Stimulated activated CD4-positive, alpha-beta T cell treated with anti-CD3 and anti-CD28 coated beads, Interleukin-2, amount 100 ng/mL, for 4 hours (primary cell): ENCODE measurements at places on chromosomes 1 and 21.

DNA sequence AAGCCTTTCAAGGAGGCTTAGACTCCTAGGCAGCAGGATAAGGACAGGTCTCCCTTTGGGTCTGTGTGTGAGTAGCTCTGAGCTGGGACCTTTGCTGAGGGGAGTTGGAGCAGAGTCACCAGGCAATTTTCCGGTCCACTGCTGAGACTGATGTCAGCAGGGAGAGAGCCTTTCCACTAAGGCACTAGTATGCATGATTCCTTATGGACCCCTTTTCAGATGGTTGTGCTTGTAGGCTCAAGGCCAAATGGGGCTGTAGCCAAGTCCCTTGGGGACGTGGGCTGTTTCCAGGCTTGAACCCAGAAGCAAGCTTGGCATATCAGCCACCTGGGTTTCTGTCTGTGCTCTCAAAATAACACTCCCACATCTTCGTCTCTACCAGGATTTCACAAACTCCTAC lies 73.0 kb downstream of the CCDC18 start:
- no peak for DNase-seq

DNA sequence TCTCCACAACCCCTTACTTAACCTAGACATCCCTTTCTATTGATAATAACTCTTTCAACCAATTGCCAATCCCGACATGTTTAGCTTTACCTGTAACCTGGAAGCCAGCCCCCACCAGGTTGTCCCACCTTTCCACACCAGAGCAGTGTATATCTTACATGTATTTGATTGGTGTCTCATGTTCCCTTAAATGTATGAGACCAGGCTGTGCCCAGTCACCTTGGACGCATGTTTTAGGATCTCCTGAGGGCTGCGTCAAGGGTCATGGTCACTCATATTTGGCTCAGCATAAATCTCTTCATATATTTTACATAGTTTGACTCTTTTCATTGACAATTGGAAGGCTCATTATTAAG lies 5.3 kb upstream of the SLC19A1 start:
- no peak for DNase-seq

DNA sequence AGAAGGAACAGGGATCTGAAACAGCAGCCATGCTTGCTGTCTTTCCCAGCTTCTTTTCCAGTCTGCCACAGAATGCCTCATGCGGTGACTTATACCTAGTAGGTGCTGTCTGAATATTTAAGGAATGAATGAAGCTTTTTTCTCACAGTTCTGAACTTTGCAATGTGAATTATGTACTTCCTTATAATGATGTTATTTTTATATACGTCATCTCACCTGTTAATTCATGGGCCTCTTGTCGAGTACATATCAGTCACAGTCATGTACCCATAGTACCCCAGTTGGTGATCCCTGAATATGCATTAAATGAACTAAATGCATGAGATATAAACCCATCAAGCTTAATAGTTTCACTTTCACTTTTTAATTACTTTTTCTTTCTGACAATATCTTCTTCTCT lies 132.7 kb downstream of the NTNG1 start:
- no peak for DNase-seq

DNA sequence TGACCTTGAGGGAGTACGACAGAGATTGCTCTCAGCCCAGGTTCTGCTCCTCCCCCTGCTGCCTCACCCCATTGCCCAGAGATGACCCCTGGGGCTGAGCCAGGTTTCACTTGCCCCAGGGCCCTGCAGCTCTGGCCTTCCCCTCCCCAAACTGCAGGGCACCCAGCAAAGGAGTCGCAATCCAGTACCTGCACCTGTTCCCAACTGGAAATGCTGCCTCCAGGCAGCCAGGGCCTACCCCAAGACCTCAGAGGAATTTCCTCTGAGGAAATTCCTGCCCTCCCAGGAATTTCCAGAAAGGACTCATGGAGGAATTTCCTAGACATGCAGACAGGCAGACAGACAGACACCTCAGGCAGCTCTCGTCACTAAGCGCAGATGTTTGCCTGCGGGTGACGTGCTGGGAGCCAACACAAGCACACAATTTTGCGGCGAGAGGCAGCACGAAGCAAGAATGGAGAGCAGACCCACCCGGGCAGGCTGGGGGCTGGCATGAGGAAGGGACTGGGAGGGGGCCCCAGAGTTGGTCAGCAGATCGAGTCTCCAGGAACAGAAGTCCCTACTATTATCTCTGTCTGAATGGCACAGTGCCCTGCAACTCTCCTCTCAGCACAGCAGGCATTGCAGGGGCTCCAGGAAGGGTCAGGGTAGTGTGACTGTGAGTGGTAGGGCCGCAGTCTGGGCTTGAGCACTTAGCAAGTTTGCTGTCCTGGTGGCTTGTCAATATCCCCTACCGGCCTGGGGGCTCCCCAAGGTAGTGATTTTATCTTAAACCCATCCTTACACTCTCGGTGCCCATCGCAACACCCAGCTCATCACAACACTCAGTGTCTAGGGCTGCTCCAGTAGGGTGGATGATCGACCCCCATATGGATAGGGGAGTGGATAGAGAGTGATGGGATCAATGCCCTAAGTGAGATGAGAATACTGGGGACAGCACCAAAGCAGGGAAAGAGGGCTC lies 2.9 kb upstream of the EFNA1 start:
- no peak for DNase-seq

DNA sequence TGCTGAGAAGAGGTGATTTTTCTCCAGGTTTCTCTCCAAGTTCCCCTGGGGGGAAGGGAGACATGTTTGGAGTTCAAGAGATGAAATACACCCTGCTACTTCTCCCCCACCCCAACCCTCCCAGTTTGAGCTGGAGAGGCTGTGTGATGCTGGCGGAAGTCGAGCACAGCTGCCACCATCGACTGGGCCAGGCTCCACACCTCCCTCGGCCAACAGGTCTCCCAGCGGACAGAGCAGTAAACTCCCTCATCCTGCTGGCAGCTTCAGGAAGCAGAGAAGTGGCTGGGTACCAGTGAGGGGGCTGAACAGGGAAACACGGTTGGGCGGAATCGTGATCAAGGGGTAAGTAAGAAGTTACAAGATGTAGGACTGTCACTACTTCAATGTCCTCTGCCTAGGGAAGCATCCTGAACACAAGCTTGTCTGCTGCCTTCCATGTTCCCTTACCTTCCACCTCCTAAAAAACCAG lies 6.6 kb upstream of the NHLH1 start:
- no peak for DNase-seq

DNA sequence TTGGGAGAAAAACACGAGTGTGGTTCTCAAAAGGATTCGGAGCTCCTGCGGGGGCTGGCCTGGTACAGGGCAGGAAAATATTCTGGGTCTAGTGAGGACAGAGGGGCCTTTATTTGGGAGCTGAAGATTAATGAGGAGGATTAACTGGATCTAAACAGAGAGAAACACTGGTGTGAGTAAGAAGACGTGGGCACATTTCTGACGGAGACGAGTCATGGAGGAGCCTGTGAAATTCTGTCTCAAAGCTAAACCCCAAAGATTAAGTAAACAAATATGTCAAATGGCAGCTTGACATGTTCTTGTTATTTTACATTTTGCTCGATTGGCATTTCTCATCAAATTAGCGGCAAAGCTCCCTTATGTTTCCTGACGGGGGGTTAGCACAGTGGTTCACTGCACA lies 12.8 kb downstream of the PROK1 start:
- no peak for DNase-seq

DNA sequence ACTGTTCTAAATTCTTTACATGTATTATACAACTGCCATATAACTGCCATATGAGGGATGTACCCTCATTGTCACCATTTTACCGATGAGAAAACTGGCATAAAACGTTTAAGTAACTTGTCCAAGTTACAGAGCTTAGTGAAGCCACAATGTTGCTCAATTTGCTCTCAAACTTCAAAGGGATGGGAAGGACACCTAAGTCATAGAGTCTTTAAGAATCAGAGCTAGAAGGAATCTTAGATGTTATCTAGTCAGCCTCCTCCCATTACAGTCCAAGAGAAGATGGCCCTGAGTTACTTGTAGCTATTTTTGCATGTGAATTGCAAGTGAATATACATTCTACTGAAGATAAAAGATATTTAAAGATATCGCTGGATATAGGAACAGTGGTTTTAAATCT lies 31.7 kb downstream of the SELL start:
- no peak for DNase-seq

GRCh38 chr1:10779201-10779600 lies 17.2 kb downstream of the CASZ1 start:
- no peak for DNase-seq

DNA sequence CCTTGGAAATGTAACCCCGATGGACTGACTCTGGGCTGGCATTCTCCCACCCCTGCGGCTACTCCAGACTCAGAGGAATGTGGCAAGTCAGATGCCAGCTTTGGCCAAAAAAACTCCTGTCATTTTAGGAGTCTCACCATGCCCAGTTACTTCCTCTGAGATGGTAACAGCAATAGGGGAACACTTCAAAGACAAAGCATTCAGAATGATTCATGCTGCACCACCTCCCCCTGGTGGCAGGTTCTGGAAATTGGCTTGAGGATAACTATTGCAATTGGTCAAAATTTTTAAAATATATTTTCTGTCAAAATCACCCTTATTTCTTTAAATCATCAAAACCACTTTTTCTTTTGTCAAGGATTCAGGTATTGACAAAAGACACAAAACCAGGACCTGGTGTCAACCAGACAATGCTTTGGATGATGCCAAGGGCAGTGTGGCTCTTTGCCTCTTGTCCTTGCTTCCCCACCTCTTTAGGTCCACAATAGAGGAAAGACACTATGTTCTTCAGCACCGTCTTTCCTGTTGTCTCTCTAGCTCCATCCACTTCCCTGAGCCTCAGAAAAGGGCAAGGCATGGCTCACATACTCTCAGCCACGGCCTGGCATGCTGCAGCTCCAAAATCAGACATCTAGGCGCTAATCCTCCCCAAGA lies 9.9 kb upstream of the CDCA8 start:
- peak; percentile 59 for DNase-seq
